ENCODE measurements at places on chromosomes 5 and 9.
A peak's percentile ranks its signal among the peaks of the same experiment; 100 is the strongest.

- DNase-seq, result peak; percentile 92
Measured at GRCh38 chr9:36566813-36567221, 5.9 kb upstream of the MELK start.

DNA sequence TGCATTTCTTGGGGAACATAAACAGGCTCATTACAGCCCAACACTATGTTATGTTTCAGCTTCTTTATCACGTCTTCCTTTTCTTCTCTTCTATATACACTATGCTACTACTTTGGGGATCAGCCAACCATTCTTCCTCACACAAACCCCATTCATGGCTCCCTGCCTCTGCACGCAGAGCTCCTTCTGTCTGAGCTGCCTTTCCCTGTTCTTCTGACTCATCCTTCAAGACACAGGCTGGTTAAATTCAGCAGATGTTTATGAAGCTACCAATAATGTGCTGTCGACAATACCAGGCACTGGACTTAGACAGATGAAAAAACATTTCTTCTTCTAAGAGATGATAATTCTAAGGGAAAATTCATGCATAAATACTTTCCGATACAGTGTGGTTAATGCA lies 102.5 kb upstream of the TXNDC8 start:
- DNase-seq, result no peak

GRCh38 chr5:118906947-118907346 lies 81.4 kb downstream of the DTWD2 start:
- no peak for DNase-seq

GRCh38 chr9:36306471-36307306 lies 48.4 kb upstream of the GNE start:
- DNase-seq, result no peak

DNA sequence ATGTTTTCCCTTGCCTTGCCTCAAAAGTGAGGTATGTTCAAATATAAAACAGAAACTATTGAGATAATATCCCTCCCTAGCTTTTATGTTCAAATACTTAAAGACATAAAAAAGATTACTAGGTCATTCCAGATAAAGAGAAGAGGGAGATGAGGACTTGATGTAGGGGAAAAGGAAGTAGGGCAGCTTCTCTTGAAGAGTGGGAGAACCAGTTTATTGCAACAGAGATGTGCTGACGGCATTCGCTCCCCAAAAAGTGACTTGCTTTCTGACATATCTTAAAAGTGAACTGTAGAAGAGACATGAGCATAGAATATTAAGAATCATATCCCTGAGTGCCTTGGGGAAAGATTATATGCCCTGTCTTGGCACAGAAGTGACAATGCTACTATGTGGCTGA lies 330.2 kb upstream of the NREP start:
- DNase-seq, result no peak

DNA sequence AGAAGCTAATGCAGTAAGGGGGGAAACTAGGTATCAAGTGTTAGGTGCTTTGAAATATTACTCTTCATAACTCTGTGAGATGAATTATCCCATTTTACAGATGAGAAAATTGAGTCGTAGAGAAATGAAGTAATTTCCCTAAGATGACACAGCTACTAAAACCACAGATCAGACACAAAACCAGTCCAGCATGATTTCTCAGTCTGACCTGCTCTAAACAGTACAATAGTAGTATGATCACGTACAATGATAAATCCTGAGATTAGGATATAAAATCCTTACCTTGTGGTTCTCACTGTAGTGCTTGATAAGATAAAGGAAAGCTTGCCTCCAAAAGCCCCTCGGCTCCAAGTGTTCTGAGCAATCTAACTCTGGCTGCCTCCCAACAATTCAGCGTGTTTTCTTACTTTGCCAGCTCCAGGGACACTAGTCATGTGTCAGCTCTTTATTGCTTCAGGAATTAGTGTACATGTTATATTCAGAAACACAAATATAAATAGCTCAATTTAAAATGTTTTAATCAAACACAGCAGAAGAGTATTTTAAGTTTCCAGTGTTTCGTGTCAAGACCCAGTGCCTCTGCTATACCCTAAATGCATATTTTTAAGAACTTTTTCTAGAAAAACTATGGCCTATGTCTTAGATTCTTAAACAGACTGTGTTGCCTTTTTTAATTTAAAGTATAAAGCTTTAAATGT lies 243.6 kb downstream of the DENND1A start:
- peak; percentile 40 for DNase-seq

- DNase-seq, result no peak
Measured at GRCh38 chr5:40646266-40646665, 33.4 kb upstream of the PTGER4 start.

DNA sequence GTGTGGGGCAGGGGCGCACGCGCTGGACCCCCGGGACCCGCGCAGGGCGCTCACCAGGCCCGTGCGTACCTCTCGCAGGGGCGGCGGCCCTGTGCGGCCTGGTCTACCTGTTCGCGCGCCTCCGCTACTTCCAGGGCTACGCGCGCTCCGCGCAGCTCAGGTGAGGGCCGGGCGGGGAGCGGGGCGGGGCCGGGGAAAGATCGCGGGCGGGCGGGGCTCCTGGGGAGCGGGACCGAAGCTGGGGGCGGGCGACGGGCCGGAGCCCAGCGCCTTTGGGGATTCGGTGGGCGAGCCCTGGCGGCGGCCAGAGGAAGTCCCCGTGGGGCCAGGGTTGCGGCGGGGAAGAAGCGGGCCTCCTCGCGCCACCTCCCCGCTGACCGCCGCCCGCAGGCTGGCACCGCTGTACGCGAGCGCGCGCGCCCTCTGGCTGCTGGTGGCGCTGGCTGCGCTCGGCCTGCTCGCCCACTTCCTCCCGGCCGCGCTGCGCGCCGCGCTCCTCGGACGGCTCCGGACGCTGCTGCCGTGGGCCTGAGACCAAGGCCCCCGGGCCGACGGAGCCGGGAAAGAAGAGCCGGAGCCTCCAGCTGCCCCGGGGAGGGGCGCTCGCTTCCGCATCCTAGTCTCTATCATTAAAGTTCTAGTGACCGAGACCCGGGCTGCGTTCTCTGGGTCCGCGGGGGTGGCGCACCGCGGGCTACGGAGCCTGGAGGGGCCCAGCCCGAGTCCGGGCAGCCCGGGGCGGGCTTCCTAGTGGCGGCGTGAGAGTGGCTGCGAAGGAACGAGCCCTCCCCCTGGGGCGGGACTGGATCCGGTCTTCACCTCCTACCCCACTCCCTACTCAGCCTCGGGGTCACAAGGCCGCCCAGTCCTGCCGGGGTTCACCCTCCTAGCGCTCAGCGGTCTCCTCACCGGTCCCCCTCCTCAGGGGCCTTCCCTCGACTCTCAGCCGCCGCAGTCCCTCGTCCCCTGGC lies 2.4 kb downstream of the LTC4S start:
- peak; percentile 73 for DNase-seq

DNA sequence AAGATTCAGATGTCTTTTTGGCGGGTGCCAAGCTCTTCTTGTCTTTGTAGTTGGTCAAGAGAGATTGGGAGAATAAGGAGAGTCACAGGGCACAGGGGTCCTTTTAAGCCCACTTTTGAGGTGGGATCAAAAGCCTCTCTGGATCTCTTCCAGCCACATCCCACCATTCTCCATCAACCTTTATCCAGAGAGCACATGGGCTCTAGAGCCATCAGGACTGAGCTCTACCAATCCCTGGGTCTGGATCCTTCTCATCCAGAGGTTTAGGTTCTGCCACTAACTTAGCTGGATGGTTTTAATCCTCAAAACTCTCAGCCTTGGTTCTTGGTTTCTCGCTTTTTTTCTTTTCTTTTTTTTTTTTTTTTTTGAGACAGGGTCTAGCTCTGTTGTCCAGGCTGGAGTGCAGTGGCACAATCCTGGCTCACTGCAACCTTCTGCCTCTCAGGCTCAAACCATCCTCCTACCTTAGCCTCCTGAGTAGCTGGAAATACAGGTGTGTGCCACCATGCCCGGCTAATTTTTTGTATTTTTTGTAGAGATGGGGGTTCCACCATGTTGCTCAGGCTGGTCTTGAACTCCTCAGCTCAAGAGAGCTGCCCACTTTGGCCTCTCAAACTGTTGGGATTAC lies 44.6 kb upstream of the MATR3 start:
- DNase-seq, result no peak

DNA sequence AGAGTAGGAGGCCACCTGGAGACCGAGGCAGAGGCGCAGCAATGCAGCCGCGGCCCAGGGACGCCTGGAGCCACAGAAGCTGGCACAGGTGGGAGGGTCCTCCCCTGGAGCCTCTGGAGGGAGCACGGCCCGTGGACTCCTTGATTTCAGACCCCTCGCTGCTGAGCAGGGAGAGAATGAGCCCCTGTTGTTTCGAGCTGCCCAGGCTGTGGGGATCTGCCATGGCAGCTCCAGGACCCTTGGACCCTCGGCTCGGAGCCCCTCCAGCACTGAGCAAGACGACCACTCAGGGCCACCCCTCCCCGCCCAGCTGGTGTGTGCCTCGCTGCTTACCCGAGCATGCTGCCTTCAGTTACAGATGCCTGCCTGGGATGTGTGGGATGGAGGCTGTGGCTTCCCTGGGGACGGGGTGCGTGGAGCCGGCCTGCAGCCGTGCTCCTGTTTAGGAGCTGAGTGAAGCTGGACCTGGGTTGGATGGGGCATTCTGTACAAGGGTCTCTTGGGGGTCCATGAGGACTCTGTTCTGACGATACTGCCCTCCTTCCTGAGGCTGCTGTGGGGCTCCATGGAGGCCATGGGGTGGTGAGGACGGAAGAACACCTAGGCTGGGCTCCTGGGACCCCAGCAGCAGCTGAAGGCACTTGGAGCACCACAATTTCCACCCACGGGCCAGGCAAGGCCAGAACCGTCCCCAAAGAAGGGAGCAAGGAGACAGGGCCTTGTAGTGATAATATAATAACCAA lies 115.1 kb upstream of the LPCAT1 start:
- DNase-seq, result no peak

DNA sequence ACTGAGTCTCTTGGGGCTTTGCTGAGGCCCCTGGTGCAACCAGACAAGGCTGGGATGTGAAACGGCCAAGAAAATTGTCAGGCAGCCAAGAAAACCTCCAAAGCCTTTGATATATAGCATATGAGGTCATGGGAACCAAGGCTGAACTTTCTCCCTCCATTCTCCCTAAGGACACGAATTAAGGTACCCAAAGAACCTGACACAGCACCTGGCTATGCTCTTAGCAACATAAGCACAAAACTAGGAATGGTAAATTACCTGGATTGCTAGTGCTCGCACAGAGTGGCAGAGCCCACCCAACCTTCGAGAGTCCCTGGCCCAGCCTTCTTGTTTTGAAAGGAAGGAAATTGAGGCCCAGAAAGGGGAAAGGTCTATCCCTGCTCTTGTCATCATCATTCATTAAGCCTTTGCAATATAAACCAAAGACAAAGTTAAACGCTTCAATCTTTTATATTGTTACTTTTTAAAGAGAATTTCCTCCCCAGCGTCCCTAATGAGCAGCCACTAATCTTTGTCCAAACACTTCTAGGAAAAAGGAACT lies 220.0 kb upstream of the NR4A3 start:
- DNase-seq, result no peak

DNA sequence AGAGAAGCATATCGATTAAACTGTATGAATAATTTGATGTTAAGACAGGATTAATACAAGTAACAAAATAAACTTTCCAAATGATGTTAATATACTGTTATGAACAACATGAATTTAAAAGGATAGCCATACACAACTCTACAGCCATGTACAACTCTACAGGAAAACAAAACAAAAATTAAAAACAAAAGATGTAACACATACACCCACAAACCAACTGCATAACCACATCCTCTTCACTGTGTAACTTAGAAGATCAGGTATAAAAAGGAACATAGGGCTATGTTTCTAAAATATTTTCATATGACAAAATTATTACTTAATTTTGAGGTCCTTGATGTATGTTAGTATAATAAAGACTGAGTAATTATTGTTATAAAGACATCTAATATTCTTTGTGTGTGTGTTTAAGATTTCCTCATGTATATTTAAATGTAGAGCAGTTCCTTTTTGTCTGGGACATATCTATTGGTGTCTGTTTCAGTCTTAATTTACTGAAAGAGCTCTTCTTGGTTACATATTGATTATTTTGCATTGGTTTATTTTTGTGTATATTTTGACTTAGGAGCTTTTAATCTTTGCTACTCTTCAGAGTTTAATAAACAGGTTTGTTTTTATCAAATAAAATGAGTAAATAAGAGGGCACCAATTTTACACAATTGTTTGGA lies 966.8 kb upstream of the CTNND2 start:
- DNase-seq, result no peak

GRCh38 chr9:98740226-98740881 lies 31.6 kb upstream of the GABBR2 start:
- no peak for DNase-seq

DNA sequence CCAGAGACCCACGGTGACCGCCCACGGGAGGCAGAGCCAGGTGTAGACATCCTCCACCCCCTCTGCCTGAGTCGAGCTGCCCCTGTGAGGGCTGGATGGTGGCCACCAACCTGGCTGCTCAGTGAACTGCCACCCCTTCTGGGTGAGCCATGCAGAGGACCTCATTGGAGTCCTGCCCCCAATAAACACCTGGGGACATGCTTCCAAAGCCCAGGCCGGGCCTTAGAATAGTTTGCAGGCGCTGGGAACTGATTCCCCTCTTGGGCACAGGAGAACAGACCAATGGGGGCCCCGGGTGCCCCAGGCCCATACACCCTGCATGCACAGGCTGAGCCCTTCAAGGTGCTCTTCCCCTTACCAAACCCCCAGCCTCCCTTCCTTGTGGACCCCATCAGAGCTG lies 38.1 kb upstream of the GFPT2 start:
- no peak for DNase-seq

DNA sequence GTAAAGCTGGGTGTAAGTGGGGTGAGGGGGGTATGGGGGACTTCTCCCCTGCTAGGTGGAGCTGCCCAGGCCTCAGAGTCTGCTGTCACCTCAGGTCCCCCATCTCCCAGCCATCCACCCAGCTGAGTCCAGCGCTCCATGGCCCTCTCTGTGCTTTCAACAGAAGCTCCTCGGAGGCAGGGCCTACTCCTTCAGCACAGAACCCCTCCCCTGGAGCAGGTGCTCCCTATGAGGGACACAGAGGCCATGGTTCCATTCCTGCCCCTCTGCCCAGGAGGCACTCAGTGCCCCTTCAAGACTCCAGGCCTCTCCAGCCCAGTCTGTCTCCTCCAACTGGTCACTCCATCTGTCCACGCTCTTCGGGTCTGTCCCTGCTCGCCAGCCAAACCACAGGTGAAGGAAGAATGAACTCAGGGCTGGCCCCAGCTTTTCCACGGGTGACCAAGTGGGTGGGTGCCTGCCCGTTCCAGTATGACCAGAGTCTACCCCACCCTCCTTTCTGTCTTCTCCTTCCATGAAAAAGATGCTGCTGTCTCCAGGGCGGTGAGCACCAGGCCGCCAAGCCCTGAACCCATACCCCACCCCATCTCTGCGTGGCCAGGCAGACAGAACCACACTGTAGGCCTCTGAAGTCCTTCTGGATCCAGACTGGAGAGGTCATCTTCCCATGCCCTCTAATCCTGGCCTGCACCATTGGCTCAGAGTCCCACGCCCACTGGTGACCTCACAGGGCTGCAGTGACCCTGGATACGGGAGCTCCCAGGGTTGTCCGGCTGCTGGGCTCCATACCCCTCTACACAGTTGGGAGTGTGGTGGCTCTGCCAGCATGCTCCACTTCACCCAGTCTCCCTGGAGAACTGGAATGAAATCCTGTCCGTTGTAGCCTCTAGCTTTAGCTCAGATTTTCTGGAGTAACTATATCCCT lies 11.9 kb downstream of the GBGT1 start:
- DNase-seq, result no peak
